ENCODE measurements at places on chromosomes 13 and 19.

- peak; percentile 8 for DNase-seq
These were observed 56.5 kb downstream of the VAV1 start for GRCh38 chr19:6828698-6829633.

GRCh38 chr13:97445522-97446187, 11.7 kb downstream of the RAP2A start:
- no peak for DNase-seq

- peak; percentile 90 for DNase-seq
These were observed 169.6 kb upstream of the GPR12 start for GRCh38 chr13:26929971-26930730.

DNA sequence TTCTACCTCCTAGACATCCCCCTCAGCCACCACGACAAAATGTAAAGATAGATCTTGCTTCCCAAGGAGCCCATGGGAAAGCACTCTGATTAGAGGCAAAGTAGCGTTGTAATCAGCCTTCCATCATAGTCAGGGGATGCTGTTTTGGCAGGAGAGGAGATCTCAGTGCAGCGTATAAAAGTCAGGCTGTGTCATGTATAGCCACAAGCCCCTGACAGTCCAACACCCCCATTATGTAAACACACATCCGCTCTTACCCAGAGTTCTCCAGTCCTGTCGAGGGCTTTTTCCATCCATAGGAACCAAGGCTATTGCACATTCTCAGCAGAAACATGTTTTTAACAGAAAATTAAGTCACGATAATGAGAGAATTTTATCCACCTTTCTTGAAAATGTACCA, 156.3 kb downstream of the CYSLTR2 start:
- DNase-seq: no peak

GRCh38 chr19:38288123-38288855, 15.8 kb upstream of the C19orf33 start:
- peak; percentile 31 for DNase-seq

DNA sequence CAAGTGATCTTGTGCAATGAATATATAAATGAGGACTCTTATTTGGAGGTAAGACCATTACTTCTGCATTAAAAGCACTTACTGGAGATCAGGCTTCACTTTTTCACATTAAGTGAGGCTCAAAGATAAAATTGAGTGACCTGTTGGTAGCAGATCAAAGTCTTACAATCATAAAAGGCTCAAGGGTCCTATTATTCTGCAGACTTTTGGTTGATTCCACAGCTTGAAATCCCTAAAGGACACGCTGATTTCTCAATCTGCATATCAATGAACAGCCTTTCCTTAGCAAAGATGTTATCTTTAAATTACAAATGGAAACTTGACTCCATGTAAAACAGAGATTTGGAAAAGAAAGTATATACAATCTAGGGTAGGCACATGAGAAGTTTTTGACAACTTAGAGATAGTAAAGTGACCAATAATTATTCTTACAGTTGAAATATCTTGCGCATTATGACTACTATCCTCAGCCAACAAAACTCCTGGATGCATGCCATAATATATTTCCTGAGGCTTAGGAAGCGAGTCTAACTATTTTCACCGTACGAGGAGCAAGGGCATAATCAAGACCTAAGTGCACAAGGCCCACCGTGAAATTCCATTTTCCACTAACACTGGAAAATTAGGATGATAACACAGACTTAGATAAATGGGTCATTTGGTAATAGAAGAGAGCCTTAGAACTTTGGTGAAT, 640.7 kb downstream of the LIG4 start:
- DNase-seq: no peak

DNA sequence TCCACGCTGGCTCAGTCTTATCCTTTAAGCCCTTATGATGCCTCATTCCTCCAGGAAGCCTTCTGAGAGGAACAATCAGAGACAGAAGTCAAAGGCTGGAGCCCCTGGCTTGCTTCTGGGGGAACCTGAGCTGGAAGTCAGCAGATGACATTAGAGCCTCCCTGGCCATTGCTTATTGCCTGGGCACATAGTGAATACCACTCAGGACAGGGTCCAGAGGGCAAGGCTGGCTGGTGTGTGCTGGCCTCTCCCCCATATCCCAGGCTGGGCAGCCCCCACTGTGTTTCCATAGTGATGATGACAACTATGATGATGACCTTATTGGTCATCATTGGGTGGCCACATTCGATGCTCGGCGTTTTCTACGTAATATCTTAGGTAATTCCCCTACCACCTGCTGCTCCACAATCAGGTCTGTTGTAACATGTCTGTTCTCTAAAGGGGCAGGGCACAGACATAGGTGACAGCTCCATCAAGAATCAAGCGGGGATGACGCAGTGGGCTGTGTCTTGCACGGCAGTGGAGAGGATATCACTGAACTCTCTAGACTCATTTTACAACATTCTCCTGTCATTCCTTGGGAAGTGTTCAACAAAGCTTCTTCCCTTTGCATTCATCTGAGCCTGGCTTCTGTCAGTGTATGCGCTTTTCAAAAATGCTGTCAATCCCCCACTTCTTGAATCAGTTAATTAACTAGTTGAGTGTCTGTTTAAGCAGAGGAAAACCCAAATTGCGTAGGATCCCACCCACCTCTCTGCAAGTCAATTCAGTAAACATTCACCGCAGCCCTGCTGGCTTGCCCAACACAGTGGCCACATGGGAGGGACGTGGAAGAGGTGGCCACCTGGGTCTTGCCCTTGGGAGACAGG, 89.4 kb upstream of the TSHZ3 start:
- DNase-seq: no peak

DNA sequence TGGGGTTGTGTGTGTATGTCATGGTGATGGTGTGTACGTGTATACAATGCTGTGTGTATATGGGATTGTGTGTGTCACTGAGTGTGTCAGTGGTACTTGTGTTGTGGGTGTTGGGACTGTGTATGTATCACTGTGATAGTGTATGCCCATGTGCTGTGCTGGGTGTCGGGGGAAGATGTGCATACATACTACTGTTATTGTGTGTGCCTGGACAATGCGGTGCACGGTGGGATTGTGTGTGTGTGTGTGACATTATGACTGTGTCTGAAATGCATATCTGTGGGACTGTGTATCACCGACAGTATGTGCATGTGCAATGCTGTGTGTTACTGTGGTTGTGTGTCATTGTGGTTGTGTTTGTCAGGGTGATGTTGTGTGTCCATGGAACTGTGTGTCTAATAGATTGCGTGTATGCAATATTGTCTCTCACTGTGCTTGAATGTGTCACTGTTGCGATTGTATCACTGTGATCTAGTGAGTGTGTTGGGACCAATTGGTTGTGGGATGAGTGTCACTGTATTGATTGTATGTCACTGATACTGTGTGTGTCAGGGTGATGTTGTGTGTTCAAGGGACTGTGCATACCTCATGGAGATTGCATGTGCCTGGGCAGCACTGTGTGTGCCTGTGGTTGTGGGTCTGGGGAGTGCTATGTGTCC, 11.0 kb upstream of the BBC3 start:
- DNase-seq: no peak

DNA sequence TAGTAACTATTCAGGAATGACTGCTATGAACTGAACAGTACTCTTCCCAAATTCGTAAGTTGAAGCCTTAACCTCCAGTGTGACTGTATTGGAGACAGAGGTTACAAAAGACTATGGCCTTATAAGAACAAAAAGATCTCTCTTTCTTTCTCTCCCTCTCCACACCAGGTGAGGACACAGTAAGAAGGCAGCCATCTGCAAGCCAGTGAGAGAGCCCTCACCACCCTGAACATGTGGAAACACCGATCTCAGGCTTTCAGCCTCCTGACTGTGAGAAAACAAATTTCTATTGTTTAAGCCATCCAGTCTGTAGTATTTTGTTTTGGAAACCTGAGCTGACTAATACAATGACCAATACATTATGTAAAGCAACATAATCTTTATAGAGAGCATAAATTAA, 888.9 kb downstream of the SLITRK1 start:
- no peak for DNase-seq

GRCh38 chr13:111216166-111216960, 101.3 kb downstream of the ARHGEF7 start:
- peak; percentile 68 for DNase-seq

DNA sequence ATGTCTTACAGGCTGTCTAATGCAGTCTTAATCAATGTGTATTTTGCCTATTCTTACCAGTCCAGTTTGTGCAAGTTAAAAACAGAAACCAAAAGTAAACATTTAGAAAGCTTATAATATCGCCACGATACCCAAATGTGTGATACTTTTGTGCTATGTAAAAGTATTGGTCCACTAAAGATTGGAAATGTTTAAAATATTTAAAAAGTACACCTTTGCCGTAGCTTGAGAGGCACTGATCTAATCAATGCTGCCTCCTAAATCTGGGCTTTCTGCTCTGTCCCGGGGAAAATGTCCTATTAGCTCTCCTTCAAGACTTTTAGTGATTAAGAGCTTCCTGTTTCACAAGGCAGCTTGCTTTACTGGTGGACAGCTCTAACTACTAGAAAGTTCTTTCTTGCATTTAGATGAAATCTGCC, 64.7 kb downstream of the DNAJC15 start:
- DNase-seq: no peak

- DNase-seq: peak; percentile 30
These were observed 1925.8 kb upstream of the PRR20A start for GRCh38 chr13:55214841-55215345.

- DNase-seq: no peak
These were observed 112.9 kb downstream of the LHFPL6 start for GRCh38 chr13:39490136-39490535.

Data from retina (tissue), 1 donor.